Fibroblast of lung (primary cell): ENCODE measurements at places on chromosomes 12 and 14. TPM values are rescaled to one million over a fixed set of nuclear protein-coding genes. Genes with fewer than 3 reads are reported as not detected.

The SYCP3 gene
- 0.17 and 0.26 TPM in 2 replicates for total RNA-seq

The DDX51 gene
- 7.2 and 7.4 TPM in 2 replicates for total RNA-seq

The TOMM20L gene
- not detected in 2 replicates for total RNA-seq

The GPR84 gene
- total RNA-seq, result not detected in 2 replicates

DNA sequence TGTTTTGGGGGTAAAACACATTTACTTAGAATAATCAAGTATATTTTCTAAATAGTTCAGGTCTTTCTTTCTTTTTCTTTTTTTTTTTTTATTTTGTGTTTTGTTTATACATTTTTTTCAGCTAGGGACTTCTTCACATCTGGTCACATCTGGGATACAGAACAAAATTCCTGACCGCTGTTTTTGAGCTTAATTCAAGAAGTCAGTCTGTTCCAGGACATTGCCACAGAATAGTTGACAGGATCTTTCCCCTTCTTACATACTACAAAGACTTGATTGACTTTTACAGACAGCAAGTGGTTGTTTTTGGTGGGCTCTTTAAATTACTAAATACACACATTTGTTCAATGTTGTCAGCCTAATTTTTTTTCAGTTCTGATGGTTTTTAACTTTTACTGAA, 41.8 kb upstream of the DCN start:
- no peak for DNase-seq

DNA sequence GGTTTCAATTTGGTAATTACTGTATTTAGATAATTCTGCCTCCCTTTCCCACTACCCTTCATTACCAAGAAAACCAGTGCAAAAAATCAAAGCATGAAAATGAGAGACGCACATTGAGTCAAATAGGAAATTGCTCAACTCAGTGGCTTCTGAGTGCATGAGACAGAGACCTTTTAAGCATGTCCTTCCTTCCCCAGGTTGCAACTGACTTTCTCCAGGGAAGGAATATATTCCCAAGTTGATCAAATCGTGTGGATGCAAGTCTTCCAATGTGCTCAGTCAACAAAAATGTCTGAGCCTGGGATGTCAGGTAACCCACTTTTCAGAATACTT, 12.9 kb downstream of the BMP4 start:
- no peak for DNase-seq

GRCh38 chr14:46087604-46088003, 564.0 kb downstream of the RPL10L start:
- DNase-seq, result no peak

DNA sequence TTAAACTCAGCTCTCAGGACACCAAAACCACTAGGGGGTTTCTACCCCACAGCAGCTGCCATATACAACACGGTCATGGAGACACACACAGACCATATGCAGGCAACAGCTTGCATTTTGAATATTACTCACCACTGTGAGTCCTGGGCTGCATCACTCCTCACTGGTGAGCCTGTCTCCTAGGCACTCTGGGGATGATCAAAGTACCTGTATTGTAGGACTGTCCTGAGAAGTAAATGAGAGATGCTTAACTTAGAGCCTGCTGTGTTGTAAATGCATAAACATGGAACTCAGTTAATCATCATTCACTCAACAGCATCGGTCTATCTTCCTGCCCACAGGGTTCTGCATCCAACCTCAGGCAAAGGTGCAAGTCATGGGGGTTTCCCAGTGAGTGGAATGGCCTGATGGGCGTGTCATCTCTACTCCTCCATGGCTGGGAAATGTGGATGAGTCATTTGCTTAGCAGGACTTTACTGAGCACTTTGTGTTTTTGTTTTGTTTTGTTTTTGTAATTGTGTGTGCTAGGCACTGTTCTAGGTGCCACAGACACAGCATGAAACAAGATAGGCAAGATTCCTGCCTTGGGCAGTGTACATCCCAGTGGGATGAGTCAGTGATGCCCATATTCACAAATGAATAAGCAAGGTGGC, 1141.2 kb upstream of the TMEM132C start:
- peak; percentile 86 for DNase-seq

- DNase-seq, result peak; percentile 42
Measured at GRCh38 chr12:106123551-106124081, 15.1 kb downstream of the NUAK1 start.

- DNase-seq, result no peak
Measured at GRCh38 chr14:94650444-94650775, 38.2 kb downstream of the SERPINA3 start.

DNA sequence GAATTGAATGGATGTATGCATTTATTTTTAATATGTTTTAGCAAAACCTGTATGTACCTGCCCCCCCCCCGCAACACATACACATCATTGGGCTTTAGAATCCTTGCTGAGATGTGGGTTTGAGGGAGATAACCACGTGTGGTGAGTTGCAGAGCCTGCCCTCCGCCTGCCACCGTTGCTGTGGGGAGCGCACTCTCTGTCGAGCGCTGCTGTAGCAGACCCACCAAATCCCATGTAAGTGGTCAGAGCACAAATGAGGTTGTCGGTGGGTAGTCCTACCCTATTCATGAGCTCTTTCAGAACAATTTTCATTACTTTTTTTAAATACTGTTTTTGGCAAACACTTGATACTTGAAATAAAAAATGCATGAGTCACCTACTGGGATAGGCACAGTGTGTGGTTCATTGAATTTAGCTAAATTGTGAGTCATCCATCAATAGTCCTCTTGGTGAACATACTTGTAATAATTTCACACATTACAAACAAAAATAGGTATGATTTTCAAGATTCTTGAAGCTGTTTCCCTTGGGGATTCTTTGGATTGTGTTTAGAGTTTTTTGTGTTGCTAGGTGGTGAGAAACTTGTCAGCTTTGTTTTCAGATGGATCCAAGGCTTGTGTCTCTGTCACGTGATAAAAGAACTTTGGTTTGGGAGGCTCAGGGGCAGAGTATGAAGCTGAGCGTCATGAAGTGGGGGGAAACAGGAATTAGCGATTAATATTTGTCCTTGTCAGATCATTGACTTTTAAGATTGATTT, 107.6 kb downstream of the PTCSC3 start:
- DNase-seq, result peak; percentile 91

DNA sequence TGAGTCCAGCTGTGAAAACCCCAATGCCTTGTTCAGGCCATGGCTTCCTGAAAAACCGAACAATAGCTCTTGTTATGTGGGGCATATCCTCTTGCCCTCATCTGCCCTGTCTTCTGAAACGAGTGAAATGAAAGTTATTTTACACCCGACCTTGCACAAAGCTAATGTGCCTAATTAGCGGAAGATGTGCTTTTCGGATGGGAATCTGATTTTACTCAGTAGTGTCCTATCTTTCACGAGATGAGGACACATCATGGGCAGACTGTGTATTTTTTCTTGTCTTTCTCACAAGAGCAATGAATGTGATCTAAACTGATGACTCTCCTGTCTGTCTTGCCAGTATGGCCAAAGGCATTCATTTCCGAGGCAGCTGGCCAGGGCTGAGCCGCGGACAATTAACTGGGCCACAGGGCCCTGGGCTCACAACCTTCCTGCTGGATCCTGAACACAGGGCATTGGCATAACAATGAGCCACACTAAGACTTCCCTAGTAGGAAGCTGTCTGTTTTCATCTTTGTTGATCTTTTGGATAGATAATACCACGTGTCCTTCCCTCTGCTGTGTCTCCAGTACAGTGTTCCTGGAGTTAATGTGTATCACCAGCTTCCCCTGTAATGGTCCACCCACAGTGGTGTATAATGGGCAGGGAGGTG, 86.0 kb upstream of the HIF1A start:
- DNase-seq, result peak; percentile 82
